ENCODE measurements at places on chromosomes 4 and X.
A peak's percentile ranks its signal among the peaks of the same experiment; 100 is the strongest.

DNA sequence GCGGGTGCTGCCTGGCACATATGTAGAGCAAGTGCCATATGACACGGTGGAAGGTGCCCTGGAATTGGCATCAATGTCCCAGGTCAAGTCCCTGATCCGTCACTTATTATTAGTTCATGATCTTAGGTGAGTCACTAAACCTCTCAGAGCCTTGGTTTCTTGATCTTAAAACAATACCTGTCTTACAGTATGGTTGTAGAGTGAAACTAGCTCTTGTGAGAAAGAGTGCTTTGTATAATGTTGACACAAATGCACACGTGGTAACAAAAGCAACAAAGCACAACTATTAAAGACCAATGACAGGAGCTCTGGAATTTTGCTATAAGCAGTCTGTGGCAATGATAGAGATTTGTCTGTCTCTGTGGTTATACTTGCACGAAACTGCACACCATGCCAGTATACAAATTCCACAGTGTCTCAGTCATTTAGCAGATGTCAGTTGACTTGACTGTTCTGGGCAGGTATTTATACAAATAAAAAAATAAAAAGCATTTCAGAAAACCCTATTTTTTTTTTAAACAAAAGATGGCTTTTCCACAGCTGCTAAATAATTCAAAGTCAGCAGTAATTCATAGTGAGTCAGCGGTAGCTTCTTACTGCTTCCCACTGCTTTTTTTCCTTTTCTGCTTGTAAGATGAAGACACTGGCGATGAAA, 19.7 kb upstream of the ACSL1 start:
- DNase-seq, result no peak

DNA sequence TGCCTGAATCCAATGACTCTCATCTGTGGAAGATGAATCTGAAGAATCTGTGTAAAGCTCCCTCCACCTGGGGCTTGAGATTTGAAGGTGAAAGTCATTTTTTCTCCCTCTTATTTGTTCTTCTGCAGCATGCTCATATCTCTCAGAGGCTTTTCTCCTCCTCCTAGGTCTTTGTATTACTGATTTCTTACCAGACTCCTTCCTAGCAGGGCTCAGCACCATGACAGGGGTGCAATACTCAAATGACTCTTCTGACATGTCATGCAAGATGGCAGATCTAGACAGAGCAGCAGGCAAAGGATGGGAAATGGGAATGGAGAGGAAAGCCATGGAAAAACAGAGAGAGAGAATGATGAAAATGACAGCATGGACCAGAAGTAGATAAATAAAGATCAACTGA, 118.3 kb downstream of the TMA16 start:
- no peak for DNase-seq

- no peak for DNase-seq
Measured at GRCh38 chrX:15683193-15683592, 18.6 kb upstream of the CLTRN start.

GRCh38 chr4:11429699-11430045, 978 bp upstream of the HS3ST1 start:
- DNase-seq, result no peak

DNA sequence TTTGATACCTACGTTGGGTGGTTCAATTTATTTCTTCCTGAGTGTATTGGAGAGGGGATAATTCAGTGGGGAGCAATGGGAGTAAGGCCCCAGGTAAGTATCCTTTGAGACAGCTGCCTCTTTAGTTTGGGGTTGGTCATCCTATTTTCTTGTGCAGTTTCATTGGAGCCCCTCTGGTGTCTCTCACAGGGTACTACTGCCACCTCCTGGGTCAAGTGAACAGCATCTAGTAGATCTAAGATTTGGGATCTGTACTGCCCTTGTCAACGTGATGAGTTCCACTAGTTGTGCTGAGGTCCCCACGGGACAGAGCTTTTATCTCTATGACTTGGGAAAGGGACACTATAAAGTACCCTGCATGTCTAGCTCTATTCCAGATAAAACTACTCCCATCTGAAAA, 80.6 kb downstream of the PBDC1 start:
- peak; percentile 0 for DNase-seq

DNA sequence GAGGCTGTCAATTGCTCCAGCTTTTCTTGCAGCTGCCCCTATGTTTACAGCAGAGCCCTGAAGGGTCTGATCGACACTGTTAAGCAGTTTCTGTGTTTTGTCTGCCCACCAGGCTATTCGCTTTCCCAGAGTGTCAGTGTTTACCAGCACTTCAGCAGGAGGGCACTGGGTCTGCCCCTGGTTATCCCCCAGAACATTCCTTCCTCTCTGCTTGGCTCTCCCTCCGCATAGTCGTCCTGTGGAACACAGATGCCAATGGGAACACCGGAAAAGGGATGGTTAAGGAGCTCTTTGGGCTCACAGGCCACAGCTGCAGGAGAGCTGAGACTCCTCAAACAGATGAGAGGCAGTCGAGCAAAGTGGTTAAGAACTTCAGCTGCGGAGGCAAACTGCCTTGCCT, 71.3 kb upstream of the FBXW7 start:
- DNase-seq, result no peak

DNA sequence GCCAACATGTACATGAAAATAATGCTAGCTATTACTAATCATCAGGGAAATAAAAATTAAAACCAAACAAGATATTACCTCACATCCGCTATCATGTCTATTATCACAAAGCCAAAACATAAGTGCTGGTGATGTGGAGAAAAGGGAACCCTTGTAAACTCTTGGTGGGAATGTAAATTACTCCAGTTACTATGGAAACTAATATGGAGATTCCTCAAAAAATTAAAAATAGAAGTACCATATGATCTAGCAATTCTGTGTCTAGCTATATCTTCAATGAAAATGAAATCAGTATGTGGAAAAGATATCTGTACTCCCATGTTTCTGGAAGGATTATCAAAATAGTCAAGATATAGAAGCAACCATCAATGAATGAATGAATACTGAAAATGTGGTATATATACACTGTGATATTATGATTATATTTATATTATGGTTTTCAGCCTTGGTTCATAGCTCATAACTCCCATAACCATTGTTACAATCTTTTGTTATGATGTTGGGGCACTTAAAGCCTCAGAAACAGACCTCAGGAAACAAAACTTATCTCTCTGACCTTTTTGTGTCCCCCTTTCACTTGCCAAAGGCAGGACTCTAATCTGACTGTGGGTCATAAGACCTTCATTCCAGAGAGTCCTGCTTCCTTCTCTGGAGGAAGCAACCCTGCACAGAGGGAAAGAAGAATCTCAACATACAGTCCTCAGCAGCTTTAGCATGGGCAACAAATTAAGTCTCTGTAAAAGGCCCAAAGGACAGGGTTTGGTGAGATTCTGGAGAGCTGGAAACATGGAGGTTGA, 933.2 kb downstream of the ADGRL3 start:
- DNase-seq, result no peak

Data from NK-92 treated with Interleukin-12 subunit alpha and Interleukin-12 subunit beta, amount 100 ng/mL, for 24 hours (cell line).